Endodermal cell (in vitro differentiated cells): ENCODE measurements at places on chromosomes 3 and 15.
A peak's percentile ranks its signal among the peaks of the same experiment; 100 is the strongest.

GRCh38 chr3:183579967-183580900 lies 24.7 kb upstream of the KLHL6 start:
- no peak for DNase-seq

DNA sequence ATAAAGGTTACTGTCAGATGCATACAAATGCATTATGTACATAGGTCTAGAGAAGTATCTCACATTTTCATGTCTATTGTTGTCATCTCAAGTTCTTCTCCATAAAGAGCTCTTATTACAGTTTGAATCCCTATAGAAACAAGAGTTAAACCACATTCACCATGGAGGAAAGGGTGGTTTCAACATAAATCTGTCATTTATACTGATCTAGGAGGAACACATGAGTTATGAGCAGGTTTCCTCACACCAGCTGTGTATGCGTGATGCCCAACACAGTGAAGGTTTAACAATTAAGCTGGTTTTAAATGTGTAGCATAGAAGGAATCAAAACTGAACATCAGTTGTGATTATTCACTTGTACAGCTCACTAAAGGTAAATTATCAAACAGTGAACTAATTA lies 251.7 kb downstream of the KCNMB2 start:
- no peak for DNase-seq

DNA sequence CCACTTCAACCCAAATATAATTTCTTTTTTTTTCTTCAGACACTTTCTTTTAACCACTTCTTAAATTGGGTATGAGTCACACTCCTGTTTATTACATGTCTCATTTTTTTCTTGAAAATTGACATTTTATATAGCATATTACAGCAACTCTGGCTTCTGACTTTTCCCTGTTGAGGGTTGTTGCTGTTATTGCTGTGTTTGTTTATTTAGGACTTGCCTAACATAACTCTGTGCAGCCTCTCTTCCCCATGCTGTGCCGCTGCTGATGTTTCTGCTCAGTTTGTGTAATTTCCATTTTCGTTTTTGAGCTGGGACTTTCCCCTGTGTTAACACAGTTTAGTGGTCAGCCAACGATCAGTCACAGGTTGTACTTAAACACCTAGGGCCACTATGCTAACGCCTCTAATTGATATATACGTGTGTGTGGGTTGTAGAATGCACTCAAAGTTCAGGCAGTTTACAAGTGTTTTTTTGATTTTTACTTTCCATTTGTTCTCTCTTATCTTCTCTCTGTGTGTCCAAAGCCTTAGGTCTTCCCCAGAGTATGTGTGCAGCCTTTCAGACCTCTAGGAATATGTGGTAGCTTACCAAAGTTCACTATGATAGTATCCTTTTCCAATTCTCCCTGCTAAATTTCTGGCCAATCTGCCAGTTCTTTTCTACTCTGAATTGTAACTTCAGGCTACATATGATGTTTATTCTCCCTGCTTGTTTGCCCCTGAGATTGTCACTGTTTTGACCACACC lies 337.2 kb downstream of the ZBTB20 start:
- DNase-seq = no peak

GRCh38 chr3:100737334-100737733 lies 28.0 kb downstream of the TFG start:
- peak; percentile 64 for DNase-seq

DNA sequence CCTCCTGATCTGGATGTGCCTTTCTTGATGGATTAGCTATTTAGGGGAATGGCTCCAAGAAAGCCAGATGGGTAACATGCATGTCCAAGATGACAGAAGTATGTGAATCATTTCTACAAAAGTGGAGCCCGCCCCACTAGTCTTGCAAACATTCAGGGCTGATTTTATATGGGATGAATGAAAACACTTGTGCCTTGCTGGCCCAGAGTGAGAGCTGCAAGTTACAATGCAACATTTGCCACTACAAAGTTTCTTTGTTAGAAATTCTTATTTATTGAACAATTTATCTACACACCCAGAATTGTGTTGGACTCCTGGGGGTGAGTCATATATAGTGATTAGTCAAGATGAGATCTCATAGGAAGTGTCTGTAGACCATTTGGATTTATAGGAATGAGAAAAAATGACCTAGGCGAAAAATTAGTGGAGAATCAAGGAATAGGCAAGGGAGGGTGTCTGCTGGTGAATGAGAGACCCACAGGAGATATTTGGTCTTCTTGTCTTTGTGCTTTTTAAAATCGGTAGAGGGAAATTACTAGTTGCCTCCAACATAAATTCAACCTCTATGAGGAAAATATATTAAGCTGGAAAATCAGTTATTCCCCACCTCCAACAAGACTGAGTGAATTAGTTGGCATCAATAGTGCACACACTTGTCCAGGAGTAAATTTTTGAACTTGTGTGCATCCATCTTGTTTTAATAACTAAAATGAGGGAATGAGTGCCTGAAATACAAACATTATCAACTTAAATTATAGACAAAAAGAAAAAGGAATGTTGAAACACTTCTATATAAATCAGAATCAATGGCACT lies 53.5 kb upstream of the DCBLD2 start:
- no peak for DNase-seq

DNA sequence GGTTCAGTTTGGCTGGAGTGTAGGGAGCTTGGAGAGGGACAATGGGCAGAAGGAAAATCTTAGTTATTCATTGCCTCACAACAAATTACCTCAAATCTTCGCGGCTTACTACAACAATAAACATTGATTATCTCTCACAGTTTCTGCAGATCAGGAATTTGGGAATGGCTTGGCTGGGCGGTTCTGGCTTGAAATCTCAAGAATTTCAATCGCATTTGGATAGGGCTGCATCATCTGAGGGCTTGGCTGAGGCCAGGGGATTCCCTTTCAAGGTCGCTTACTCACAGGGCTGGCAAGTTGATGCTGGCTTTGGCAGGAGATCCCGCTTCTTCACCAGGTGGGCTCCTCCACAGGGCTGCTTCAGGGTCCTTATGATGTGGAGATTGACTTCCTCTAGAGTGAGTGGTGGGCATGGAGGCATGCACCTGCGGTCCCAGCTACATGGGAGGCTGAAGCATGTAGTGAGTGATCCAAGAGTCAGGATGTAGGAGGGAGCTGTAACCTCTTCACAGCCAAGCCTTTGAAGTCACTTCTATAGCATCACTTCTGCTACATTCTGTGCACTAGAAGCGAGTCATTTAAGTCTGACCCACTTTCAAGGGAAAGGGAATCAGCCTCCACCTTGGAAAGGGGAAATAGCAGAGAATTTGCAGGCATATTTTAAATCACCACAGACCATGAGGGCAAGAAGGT lies 63.1 kb downstream of the CDC25A start:
- peak; percentile 80 for DNase-seq

DNA sequence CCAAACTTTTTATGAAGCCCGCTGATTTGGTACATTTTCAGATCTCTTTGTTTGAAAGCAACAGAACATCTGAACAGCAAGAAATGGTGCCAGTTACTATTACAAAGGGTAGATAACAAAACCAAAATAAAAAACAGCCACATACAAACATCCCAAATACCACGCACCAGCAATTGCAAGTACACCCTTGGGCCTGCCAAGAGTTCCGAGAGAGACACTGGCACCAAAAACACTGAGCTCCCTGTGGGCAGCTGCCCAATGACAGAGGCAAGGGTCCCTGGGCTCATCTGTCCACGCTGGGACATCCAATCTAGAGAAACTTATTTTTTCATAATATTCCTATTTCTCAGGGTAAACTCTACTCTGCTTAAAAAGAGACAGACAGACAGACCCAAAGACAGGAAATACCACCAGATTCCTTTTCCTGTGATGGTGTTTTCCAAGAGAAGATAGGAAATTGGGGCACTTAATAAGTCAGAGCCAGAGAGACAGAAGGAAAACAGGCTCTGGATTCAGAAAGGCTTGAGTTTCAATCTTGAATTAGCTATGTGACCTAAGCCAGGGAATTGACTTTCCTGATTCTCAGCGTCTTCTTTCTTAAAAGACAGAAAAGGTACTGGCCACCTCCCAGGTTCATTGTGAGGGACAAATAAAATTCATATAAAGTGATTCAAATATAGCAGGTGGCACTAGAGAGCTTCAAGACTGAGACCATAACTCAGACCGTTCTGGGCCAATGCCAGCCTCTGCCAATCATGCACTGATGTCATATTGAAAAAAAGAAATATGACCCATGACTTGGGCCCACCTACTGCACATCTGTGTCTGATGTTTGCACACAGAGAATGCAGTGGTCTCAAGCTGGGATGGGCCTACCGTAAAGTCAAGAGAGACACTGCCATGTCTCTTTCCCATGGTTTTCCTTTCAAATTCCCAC lies 61.3 kb downstream of the FOXP1 start:
- DNase-seq = no peak

DNA sequence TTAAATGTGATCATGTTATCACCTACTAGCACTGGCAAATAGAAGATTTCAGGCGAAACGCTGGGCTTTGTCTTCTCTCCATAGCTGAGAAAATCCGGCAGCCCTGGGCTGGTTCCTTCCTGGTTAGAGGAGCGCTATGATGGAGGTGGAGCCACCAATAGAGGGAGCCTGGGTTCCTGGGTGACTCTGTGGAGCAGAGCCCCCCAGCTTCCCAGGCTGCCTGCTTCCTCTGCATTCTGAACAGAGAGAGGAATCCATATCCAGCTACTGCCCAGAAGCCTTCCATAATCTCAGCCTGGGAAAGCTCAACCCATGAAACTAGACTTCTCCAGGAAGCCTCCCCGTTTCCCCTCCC lies 32.6 kb upstream of the IQSEC1 start:
- DNase-seq = peak; percentile 66

DNA sequence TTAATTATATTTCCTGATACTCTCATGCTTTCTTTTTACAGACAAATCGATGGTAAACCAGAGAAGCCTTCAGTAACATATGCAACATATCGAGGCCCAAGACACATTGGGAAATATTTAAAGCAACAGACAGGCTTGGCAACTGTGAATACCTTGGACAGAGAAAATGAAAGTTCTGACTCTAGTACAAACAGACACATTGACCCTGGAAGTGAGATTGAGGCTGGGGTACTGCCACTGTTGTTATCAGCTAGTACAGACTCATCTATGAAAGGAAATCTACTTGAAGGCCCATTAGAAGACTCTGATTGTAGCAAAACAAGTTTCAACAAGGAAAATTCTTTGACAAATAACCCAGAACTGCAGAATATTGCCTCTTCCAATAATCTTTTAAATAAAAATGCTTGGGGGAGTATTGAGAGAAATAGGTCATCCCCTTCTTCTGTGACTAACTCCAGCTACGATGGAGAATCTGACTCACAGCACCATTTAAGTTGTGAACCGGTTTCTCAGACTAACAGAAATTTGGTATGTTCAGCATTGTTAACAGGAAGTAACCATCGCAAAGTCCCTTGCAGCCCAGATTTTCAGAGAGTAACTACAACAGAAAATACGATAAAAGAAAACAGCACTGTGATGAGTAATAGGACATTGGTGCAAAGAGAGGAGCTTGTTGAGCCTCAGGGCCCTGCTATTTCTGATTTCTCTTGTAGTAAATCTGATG lies 50.2 kb downstream of the CRYBG3 start:
- DNase-seq = no peak

GRCh38 chr15:73964736-73965093 lies 27.4 kb downstream of the STOML1 start:
- peak; percentile 99 for DNase-seq

DNA sequence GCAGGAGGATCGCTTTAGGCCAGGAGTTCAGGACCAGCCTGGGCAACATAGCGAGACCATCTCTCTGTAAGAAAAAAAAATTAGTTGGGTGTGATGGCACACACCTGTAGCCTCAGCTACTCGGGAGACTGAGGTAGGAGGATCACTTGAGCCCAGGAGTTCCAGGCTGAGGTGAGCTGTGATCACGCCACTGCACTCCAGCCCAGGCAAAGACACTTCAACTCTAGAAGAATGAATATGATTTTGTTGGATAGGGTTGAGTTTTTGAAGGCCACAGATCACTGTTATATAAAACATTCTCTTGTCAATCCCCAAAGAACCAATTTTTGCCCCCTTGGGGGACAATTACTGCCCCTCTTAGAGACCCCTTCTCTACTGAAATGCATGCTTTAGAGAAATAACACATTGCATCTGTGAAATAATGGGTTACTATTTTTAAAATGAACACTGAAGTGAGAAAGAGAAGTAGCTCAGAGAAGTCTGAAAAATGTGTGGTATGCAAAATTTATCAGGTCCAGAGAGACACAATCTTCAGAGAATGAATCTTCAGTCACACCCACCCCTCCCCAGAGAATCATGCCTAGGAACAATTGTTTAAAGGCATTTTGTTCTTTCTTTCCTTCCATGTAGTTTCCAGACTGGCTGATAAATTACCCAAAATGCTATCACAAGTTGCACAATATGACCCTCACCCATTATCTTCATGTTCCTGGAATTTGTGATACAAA lies 42.7 kb downstream of the METTL6 start:
- no peak for DNase-seq

- no peak for DNase-seq
These were observed 102.1 kb downstream of the RFTN1 start for GRCh38 chr3:16411441-16411840.

DNA sequence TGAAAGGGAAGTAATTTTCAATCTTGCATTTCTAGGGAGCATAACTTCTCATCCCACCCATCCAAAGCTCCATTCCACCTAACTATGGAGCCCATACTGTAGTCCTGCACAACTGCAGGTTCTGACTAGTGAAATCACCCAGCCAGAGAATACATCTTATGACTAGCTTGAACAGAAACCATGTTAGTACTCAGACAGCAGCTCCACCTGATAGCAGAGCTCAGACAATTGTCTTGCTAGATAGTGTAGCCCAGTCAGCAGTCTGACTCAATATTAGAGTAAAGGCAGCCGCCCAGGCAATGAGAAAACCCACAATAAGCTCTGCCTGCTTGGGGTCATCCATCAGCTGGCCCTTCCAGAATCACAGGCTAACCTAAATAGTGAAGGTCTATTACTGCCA lies 544.7 kb upstream of the GBE1 start:
- DNase-seq = no peak

GRCh38 chr3:188584162-188584529 lies 430.2 kb downstream of the LPP start:
- DNase-seq = no peak

GRCh38 chr3:136281966-136282520 lies 31.9 kb downstream of the PCCB start:
- DNase-seq = no peak

- no peak for DNase-seq
These were observed 40.8 kb downstream of the SRGAP3 start for GRCh38 chr3:9208605-9209152.

GRCh38 chr15:66876421-66876730 lies 174.3 kb downstream of the SMAD6 start:
- peak; percentile 77 for DNase-seq

DNA sequence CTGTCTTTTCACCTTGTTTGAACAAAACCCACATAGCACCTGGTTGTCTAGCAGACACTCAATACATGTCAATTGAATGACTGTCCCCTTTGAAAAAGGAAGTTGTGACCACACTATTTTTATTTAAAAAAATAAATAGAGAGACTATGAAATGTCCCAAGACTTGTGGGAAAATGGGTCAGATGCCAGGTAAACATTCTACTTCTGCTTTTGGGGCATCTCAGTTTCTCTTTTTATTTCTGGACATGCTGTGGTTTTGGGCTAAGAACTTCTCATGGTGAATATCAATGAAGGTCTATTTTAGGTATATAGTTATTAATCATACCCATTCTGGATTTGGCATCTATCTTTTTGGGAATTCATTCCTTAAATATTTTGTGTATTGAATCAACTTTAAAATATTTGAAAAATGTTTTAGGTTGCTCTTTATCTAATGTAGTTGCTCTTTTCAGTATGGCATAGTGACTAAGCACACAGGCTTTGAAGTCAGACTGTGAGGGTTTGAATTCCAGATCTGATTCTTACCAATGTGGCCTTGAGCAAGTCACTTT lies 4.4 kb downstream of the TMEM45A start:
- no peak for DNase-seq

- no peak for DNase-seq
These were observed 42.7 kb downstream of the HDGFL3 start for GRCh38 chr15:83164771-83165404.
